ENCODE measurements at places on chromosomes 6 and 20. TPM values are rescaled to one million over a fixed set of nuclear protein-coding genes. Genes with fewer than 3 reads are reported as not detected.

CYP39A1 gene
- 2.9 TPM for total RNA-seq

KIAA1755 gene
- total RNA-seq, result 0.30 TPM

ZFP57 gene
- 1.1 TPM for total RNA-seq

FHL5 gene
- total RNA-seq, result not detected

ALDH8A1 gene
- total RNA-seq, result 1.1 TPM

GRCh38 chr6:90393232-90393884, 96.7 kb upstream of the BACH2 start:
- no peak for DNase-seq

- DNase-seq, result no peak
Measured at GRCh38 chr20:11182720-11183119, 508.9 kb upstream of the JAG1 start.

- no peak for DNase-seq
Measured at GRCh38 chr6:134217798-134218140, 100.1 kb downstream of the SGK1 start.

DNA sequence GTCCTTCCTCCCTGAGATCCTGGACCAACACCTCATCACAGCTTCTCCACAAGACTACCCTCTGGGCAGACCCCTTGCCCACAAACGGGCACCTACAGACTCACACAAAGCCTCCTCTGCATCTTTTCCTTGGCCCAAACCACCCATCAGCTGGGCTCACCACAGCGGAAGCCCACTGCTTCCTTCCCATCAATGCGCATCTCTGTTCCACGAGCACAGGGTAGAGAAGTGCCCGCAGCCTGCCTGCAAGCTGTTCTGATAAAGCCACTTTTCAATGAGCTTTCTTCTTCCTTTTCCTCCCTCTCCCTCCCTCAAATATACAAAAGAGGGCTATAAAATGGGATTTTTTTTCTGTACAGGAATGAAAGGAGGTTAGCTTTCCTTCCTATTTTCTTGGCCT, 111.2 kb downstream of the NFATC2 start:
- DNase-seq, result no peak

All from PC-9 (cell line).